ENCODE measurements at places on chromosomes 3 and 15.
A peak's percentile ranks its signal among the peaks of the same experiment; 100 is the strongest.

GRCh38 chr3:140597792-140598191 lies 80.1 kb upstream of the TRIM42 start:
- DNase-seq = no peak

GRCh38 chr3:56684029-56684428 lies 964 bp upstream of the TASOR start:
- no peak for DNase-seq

DNA sequence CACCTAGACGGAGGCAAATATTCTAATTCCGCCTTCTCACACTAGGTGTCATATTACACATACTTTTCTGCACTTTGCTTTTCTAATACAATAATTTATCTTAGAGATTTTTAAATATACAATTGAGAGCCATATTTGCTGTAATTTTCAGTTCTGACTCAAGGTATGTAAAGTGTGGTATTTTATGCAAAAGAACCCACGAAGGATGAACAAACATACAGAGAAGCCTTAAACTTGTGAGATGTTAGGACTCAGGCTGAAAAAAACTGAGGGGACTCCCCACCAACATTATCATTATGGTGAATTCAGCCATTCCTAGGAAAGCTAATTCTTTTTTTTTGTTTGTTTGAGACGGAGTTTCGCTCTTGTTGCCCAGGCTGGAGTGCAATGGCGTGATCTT lies 9.6 kb downstream of the ZBTB11 start:
- DNase-seq = no peak

GRCh38 chr15:66940368-66940767 lies 125.0 kb upstream of the SMAD3 start:
- DNase-seq = no peak

DNA sequence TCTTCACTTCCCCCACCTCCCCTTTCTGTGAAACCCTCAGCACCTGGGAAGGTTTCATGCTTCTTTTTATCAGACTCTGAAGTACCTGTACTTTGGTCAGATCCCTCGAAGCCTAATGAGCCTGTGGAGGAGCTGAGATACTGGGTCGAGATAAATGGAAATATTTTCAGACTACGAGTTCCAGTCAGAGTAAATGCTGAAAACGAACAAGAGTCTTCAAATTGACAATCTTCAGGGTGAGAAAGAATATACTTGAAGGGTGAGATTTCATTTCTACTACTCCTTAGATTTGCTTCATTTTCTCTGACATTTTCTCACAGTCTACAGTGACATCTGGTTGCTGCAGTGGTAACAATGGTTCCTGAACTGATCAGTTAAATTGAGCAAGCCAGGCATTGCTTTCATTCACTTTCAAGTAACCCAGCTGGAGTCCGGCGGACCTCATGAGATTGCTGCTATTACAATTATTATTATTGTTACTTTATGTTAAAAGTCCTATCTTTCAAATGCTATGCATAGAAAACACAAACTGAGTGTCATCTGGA lies 337.2 kb downstream of the VGLL3 start:
- no peak for DNase-seq

DNA sequence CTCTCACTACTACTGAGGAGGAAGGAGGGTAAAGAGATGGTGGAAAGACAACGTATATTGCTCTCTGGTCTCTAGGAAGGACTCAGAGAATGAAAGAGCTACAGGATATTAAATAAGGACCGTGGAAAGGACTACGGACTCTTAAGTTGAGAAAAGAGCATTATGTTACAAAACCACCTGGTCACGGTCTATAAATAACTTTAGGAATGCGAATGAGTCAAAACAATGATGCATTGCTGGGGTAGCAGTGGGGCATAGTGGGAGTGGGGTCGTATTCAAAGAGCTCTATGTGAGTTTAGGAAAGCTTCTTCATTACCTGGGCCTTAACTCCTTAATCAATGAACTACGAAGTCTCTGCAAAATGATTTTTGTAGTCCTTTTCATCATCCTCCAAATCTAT lies 295.7 kb upstream of the SOX14 start:
- DNase-seq = no peak

- DNase-seq = no peak
Observed at GRCh38 chr15:67064607-67065530, 533 bp upstream of the SMAD3 start.

GRCh38 chr3:136805795-136806194 lies 13.1 kb upstream of the SLC35G2 start:
- DNase-seq = no peak

DNA sequence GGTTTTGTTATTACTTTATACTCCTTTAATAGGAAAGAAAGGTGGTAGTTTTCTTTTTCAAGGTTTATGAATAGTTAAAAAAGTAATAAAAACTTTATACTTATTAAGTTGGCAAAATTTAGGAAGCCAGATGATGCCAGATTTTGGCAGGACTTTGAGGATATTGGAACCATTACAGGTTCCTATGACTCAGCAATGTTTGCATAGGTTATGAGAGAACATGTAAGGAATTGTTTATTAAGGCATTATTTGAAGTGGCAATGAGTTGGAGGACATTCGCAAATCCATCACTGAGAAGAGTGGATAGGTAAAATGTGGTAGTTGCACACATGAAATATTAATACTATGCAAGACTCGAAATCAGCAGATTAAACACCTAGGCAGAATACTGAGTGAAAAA lies 29.9 kb downstream of the CDAN1 start:
- DNase-seq = no peak

GRCh38 chr3:117644203-117644602 lies 934.6 kb downstream of the TUSC7 start:
- no peak for DNase-seq

- DNase-seq = no peak
Observed at GRCh38 chr3:25474052-25474451, 46.0 kb downstream of the RARB start.

DNA sequence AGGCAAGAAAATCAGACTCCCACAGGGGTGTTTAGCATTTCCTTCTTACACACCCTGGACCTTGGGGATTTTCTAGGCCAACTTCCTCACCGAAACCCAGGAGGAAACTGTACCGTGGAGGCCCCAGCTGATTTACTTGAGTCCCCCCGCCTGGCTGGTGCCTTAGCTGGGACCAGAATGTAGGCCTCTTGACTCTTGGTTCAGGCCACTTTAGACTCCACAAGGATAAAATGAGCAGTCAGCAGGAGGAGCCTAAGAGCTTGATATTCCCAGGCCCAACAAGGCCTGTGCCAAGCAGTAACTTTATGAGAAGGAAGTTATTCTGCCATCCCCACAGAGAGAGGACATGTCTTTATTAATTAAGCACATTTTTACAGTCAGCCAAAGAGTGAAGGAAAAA lies 4.6 kb upstream of the APBA2 start:
- no peak for DNase-seq

DNA sequence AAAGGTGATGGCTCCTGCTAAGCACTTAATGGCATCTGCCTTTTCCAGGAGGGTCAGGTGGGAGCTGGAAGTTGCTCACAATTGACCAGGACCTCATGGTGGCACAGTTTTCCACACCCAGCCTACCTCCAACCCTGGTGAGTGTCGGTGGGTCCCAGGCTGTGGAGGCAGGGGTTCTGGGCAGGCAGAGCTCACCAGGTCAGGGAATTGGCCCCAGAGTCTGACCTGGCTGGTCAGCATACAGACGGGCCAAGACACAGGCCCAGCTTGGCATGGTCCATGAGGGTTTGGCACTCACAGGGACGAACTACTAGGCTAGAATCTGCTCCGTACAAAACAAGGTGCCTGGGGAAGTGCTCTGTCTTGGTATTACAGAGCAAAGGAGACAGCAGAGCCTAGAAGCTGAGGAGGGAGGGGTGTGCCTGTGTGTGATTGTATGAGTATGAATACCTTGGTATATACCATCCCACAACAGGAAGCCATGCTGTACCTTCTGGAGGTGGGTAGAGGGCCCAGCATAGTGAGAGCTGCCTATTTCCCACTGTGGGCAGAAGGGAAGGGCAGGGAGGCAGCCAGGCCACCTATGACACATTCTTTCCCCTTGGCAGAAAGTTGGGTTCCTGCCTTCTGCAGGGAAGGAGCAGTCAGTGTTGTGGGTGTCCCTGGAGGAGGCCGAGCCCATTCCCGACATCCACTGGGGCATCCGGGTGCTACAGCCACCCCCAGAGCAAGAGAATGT lies 6.5 kb downstream of the APEH start:
- DNase-seq = no peak

- DNase-seq = no peak
Observed at GRCh38 chr3:14401692-14402303, 608 bp upstream of the SLC6A6 start.

DNA sequence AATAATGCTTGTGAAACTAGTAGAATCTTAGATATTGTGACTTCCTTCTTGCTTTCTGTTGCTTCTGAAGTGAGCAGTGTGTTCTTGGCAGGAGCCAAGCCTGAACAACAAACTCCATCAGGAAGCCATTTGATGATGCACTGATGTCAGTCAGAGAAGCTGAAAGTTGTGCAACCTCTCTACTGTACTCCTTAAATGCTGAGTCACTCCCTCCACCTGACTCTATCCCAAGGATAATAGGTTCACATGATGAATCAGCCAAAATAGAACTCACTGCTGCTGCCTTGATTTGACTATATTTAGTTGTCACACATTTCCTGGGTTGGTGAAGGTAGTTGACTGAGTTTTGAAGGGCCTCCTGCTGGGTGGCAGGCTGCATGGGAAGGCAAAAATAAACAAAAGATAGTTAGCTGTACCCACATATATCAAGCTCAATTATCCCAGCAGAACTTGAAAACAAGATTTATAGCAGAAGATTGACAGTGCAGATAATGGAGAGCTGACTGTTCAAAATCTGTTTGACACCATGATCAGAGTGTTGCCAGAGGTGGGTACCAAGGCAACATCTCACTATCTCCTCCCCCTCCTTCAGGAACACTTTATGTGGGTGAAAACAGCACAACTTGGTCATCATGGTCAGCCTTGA lies 328.4 kb upstream of the DPH6 start:
- DNase-seq = peak; percentile 49

GRCh38 chr15:96320703-96321638 lies 9.5 kb upstream of the NR2F2 start:
- DNase-seq = no peak

DNA sequence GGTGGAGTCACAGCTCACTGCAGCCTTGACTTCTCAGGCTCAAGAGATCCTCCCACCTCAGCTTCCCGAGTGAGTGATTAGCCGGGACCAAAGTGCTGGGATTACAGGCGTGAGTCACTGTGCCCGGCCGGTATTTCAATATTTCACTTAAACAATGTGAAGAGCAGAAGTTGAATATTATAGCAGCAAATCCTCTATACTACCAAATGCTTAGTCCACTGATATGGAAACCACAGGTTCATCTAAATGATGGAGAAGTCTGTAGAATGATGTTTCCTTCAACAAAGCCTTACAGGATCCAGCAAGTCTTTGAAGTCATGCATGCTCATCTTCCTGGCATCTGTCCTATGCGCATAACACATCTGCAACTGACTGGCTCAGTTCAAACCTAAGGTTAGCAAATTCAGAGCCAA lies 20.3 kb upstream of the UACA start:
- DNase-seq = peak; percentile 20

DNA sequence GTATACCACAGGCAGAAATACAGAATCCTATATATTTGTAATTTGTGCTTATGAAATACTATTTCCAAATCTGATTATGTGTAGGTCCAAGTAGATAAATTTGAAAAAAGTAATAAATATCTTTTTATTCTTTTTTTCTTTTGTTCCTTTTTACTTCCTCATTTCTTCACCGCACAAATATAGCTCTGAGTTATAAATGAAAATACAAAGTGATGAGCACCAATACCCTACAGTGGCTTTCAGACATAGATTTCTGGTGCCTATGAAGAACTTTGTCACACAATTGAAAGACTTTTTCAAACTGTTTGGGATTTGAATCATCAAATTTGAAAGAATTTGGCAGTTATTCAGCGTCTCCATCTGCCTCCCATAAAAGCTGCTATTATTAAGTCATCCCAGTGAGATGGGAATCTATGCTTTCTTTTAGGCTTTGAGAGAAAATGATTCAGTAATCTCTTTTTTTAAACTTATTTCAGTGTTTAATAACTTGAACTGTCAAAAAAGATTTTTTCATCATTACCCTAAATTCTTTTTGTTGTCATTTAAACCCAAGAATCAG lies 363.6 kb upstream of the GOLIM4 start:
- DNase-seq = peak; percentile 5

All from GM03348 (cell line).